Naive thymus-derived CD4-positive, alpha-beta T cell (primary cell): ENCODE measurements at places on chromosomes 13 and 19. TPM values are rescaled to one million over a fixed set of nuclear protein-coding genes. Genes with fewer than 3 reads are reported as not detected.

DNA sequence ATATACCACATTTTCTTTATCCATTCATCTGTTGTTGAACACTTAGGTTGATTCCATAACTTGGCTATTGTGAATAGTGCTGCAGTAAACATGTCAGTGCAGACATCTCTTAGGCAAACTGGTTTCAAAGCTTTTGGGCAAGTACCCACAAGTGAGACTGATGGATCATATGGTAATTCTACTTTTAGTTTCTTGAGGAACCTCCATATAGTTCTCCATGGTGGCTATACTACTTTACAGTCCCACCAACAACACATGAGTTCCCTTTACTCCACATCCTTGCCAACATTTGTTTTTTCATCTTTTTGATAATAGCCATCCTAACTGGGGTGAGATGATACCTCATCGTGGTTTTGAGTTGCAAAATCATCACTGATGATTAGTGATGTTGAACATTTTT lies 8.5 kb downstream of the CYSLTR2 start:
- DNase-seq, result no peak

DNA sequence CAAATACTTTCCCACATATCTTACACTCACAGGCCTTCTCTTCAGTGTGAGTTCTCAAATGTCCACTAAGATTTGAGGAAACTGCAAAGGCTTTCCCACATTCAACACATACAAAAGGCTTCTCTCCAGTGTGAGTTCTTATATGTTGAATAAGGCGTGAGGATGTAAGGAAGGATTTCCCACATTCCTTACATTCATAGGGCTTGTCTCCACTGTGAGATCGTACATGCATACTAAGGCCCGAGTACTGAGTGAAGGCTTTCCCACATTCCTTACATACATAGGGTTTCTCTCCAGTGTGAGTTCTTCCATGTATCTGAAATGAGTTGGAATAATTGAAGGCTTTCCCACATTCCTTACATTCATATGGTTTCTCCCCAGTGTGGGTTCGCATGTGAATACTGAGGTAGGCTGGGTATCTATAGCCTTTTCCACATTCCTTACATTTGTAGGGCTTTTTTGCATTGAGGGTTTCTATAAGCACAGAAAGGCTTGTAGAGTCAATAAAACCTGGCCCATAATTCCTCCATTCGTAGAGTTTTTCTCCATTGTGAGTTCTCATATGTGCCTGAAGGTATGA lies 9.6 kb downstream of the ZNF426 start:
- no peak for DNase-seq

DNA sequence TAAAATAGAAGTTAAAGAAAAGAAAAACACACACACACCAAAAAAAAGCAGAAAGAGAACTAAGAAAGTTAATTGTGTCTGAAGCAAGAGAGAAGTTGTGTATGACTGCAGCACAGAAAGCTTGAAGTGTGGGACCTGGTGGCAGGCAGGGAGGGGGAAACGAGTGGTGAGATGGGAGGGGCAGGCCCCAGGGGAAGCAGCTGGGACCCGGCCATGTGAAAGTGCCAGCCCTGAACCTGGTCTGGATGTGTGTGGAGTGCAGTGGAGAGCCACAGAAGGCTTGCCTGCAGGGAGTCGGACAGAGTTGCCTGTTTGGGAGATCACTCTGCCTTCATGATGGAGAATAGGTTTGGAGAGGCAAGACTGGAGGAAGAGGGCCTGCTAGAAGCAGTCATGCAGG lies 199.0 kb downstream of the GGACT start:
- no peak for DNase-seq

DNA sequence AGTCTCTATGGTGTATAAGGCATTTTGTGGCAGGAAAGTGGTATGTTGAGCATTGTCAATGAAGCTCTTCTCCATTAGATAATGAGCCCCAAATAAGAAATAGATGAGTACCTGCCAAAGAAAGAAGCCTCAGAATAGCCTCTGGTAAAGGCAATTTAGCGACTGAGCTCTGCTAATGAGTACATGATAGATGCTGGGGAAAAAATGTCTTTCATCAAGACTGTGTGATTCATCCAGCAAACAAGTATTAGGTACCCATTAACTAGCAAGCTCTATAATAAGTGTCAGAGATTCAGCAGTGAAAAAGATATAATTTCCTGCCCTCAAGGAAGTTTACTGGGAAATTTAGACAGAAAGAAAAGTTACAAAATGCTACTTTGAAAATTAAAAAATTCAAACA lies 294.6 kb downstream of the ITGBL1 start:
- DNase-seq, result no peak

DNA sequence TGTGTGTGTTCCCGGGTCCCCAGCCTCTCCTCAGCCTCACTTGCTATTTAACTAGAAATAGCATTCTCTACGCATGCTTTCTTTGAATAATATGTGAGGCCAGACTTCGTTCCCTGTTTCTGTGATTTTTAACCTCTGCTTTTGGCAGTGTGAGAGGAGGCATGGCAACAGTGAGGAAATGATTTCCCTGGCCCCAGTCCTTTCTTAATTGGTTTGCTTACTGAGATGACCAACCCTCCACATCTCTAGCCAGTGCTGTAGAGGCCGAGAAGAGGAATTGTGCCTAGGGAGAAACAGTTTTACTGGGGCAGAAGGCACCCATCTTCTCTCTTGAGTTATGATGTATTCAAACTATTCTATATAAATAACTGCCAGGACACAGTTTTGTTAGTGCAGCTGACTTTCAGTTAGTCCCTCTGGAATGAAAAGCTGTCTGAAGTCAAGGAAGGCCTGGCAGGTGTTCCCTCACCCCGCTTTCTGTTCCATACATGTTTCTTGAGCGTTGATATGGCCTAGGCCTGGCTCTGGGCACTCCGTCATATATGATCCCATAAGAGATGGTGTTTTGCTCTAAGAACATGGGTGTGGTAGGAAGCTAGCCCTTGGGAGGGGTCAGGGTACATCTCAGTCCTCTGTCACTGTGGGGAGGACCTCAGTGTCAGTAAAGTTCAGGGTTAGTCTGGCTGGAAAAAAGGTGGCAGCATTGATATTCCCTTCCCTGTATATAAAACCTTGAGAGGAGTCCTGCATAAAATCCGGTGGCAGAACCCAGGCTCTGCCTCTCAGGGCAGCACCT lies 73.7 kb upstream of the NPAS1 start:
- DNase-seq, result no peak

Gene ZNF547
- polyA plus RNA-seq, result 1.7 TPM

Gene KCNRG
- polyA plus RNA-seq, result 0.59 TPM

Gene CYP4F11
- polyA plus RNA-seq, result not detected
